ENCODE measurements at places on chromosomes 13 and 19.
A peak's percentile ranks its signal among the peaks of the same experiment; 100 is the strongest.

DNA sequence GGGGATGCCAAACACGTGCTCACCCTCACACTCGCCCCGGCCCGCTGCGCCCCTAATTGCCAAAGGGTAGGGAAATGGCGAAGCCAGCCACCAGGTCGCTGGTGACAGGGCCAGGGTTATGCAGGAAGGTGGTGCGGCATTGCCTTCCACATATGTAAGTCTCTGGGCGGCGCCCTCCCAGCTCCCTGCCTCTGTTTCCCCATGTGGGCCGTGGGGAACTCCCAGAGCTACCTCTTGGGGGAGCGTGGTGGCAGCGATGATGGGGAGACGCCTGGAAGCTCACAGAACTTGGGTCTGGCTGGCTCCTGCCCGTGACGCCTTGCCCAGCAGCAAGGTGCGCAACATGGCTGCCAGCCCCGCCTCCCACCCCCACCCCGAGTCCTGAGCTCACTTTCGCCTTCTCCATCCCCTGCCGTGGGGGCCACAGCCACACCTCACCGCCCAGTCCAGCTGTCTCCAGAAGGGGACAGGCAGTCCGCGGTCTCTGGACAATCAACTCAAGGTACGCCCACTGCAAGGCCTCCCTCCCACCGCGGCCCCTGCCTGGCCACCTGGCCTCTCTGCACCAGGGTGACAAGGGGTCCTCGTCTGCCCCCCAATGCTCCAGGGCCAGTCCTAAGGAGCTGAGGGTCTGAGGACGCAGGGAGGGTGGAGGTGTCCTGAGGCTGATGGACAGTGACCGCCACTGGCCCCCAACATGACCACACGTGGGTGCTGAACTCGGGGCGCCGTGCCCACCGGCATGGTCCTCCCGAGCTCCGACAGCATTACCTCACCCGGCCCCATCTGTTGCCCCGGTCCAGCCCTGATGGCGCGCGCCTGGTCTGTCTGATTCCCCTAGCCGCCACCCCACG lies 6.6 kb downstream of the C19orf25 start:
- DNase-seq: no peak

- no peak for DNase-seq
Observed at GRCh38 chr13:106595625-106596024, 27.7 kb upstream of the ARGLU1 start.

DNA sequence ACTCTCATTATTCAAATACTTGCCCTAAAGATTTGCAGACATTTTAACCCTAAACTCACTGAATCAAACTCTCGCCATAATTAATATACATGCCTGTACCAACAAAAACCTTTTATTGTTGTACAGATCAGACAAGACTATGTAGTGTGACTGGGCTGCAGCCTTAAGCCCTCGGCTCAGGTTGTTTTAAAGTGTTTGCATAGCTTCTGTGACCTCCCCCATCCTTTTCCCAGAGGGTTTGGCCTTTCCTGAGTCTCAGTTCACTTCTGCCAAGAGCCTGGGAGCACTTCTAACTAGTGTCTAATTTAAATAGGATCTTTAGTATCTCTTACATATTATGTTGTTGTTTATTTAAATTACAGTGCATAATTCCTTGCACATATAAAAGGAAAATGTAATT lies 158.2 kb downstream of the HS6ST3 start:
- no peak for DNase-seq

GRCh38 chr13:78689011-78689410 lies 30.1 kb upstream of the OBI1 start:
- DNase-seq: no peak

GRCh38 chr19:53294786-53295441 lies 27.4 kb upstream of the VN1R4 start:
- no peak for DNase-seq

DNA sequence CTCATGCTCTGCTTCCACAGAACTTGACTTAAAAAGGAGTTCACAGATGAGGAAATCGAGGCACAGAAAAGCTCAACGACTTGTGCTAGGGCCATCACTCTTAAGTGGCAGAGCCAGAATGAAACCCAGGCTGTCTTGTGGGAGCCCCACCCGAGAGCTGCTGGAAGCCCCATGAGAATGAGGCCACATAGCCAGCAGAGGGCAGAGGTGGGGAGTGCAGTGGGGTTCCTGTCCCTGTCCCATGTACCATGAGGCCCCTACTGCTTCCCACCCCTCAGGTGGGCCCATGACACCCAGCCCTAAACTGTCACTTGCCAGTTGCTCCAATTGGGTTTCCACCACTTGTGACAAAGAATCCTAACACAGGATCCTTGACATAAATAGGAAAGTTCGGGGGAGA lies 175.9 kb downstream of the IRS2 start:
- DNase-seq: no peak

GRCh38 chr19:8109890-8110662 lies 39.3 kb downstream of the FBN3 start:
- DNase-seq: no peak

DNA sequence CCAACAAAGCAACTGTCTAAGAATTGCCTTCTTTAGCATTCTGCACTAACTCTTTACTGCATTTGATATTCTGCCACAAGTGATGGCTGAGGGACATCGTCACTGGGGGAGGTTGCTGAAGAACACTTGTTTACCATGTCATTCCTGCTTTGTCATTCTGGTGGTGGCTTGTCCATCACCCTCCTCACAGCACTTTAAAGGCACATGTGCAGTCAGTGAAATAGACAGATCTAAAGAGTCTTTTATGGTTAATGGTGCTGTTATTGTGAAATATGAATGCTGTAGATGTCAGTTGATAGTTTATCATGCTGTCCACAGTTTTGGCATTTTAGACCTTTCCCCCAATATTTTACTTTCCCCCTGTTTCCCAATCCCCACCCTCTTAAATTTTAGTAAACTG lies 120.9 kb upstream of the TSC22D1 start:
- no peak for DNase-seq

GRCh38 chr19:50794074-50794875 lies 4.1 kb downstream of the ACP4 start:
- no peak for DNase-seq

GRCh38 chr13:91347996-91348905 lies 764 bp downstream of the MIR17HG start:
- DNase-seq: peak; percentile 78

DNA sequence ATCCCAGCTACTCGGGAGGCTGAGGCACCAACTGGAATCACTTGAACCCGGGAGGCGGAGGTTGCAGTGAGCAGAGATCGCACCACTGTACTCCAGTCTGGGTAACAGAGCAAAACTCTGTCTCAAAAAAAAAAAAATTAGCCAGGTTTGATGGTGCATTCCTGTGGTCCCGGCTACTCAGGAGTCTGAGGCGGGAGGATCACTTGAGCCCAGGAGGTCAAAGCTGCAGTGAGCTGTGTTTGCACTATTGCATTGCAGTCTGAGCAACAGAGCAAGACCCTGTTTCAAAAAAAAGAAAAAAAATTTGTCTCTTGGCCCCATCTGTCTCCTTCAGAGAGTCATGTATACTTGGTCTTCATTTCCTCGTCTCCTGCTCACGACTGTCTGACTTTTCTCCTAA lies 1.6 kb downstream of the CCDC97 start:
- no peak for DNase-seq

DNA sequence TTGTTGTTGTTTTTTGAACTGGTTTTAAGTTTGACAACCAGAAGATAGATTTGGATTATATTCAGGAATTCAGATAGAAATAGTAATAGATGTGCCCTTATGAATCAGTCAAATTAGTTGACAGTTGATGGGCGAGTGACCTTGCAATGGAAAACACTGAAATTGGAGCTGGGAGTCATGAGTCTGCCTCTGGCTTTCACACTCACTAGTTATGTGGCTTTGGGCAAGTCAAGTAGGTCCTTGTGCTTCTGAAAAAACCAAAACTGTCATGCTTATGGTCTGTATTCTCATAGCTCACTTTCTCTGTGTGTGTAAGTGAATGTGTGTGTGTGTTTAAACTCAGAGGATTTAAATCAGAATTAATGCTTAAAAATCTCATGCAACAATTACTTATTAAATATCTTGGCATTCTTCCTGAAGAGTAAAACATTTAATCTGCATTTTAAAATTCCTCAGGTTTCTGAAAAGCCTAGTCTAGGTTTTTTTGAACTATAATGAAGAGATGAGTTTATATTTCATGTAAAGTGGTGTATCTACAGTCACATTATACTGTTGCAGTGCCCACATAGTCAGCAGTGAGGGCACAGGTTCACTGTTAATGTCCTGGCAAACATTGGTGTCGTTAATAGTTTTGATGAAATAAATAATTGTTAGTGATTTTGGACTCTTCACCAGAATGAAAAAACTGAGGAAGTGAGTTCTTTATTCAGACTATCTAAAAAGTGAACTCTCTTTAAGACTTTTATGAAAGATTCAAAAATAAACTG lies 32.5 kb downstream of the UCHL3 start:
- DNase-seq: no peak
